Activated T-helper 9 cell treated with anti-CD3 and anti-CD28 coated beads, Interleukin-2, amount 50 U/mL, for 16 hours (primary cell): ENCODE measurements at places on chromosomes 12 and 14.

- DNase-seq, result no peak
Measured at GRCh38 chr14:56952766-56953473, 142.6 kb upstream of the OTX2 start.

- DNase-seq, result no peak
Measured at GRCh38 chr14:69808919-69809808, 12.1 kb upstream of the SLC10A1 start.

GRCh38 chr12:88469154-88469553 is 111.1 kb downstream of the KITLG start:
- no peak for DNase-seq

DNA sequence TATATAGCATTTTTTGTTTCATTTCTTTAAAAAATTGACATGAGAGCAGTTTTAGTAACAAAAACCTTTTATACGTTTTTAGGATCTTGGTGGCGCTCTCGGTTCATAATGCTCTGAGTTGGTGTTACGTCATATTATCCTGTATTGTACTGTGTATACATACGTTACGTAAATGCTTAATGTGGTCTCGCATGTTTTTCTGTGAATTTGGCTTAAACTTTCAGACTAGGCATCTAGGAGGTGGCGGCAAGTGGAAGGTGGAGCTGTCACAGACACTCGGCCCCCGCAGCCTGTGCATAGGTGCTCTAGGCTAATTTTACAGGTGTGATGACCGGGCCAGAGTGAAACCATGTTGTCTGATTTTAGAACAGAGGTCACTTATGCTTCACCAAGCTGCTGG is 60.0 kb downstream of the PPP2R5C start:
- DNase-seq, result peak; percentile 47

DNA sequence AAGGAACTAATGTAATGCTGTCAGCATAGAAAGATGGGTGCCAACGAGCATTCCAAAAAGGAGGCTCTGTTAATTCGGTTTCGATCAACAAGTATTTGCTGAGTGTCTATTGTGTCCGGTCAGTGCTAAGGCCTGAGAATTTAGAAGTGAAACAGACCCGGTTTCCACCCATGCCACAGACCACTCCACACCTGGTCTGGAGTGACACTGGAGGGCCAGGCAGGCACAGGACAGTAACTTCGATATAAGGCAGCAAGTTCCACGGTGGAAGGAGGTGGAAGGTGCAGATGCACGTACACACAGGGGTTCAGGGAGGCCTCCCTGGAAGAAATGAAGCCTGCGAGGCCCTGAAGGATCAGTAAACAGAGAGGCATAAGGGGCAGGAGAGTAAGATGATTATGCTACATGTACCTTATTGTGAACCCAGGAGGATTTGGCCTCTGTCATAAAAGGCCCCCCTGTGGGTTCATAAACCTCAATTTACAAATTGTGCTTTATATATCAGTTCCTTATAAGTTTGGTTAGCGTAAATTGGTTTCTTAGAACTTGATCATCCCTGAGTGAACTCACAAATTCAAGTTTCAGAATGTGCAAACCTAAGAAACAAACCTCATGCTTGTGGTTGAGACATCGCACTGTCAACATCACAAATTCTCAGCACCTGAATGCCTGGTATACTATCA is 25.9 kb downstream of the SSH1 start:
- DNase-seq, result no peak
